CD14-positive monocyte (primary cell): ENCODE measurements at places on chromosomes 11 and 22. TPM values are rescaled to one million over a fixed set of nuclear protein-coding genes. Genes with fewer than 3 reads are reported as not detected.

The MUC2 gene
- polyA plus RNA-seq, result not detected in 2 replicates

The OR52E1 gene
- not detected for polyA plus RNA-seq

The CHRNA10 gene
- 0.73 and 0.89 TPM in 2 replicates for polyA plus RNA-seq

The RAC2 gene
- polyA plus RNA-seq, result 529 TPM

The OR8K1 gene
- not detected for polyA plus RNA-seq

The SYT13 gene
- not detected for polyA plus RNA-seq

- no peaks in the 10 kb centered on the region for H3K4me1 ChIP-seq
- no peak for DNase-seq
- no peak overlapping the region for H3K4me3 ChIP-seq
- no peaks in the 10 kb centered on the region for H3K36me3 ChIP-seq
- H3K27ac ChIP-seq, result no peak overlapping the region
- H3K27me3 ChIP-seq, result no peaks in the 10 kb centered on the region
Measured at GRCh38 chr11:112877581-112877980, 83.6 kb upstream of the NCAM1 start.

DNA sequence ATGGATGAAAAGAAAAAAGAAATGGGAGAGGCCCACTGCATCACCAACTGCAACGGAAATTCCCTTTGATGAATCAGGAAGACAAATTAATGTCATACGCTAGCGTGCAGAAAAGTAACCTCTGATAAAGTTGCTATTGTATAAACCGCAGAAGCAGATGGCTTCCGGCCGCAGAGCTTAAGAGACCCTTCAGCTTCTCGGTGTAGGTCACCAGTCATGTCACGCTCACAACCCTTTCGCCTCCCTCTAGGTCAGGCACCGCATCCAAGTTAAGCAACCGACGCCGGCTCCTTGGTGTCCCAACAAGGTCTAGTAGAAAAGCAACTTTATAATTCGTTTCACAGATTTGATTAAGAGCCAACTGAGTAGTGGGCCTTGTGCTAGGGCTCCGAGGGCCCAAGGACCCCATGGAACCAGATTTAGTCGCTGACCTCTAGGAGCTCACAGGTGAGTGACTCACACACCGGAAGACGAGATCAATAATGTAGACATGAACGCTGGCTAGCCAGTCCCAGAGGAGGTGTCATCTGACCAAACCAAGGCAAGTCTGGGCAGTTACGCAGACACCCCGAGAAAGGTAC lies 1.2 kb upstream of the ZFP91 start:
- H3K4me3 ChIP-seq, result peak overlapping the region; percentile 75
- DNase-seq, result peak; percentile 99
- no peaks in the 10 kb centered on the region for H3K27me3 ChIP-seq

DNA sequence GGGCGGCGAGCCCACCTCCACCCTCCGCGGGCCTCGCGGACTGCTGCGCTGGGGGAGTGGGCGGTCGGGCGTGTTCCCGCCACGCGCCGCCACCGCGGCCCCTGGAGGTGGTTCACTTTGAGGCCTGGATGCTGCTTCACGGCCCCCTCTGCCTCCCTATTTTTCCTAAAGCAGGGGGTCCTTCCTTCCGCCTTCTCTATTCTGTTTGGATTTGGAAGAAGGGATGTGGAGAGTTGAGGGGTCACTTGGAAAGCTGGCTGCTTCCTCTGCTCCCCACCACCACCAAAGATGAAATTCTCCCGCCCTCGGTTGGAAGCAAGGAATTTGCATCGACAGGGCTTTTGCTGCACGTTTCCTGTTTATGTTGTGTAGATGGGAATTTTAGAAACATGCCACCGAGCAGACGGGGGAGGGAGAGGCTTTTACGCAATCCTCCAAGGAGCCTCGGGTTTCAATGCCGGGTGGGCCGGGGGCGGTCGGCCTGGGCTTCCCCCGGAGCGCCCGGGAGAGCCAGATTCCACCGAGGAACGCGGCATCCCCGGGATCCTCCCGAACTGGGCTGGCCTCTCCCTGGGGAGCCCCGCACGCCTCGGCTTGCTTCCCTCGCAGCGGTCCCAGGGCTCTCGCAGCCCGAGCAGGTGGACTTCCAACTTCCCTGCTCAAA lies 403 bp upstream of the SBF2 start:
- peak overlapping the region; percentile 91 for H3K4me3 ChIP-seq
- H3K27me3 ChIP-seq, result no peaks in the 10 kb centered on the region
- H3K27ac ChIP-seq, result peak overlapping the region; percentile 87
- H3K36me3 ChIP-seq, result peaks cover 4% of the 10 kb centered on the region
- DNase-seq, result no peak
- peaks cover 61% of the 10 kb centered on the region for H3K4me1 ChIP-seq

- no peaks in the 10 kb centered on the region for H3K4me1 ChIP-seq
- H3K4me3 ChIP-seq, result no peak overlapping the region
- no peak for DNase-seq
- peaks cover 75% of the 10 kb centered on the region for H3K36me3 ChIP-seq
- H3K27ac ChIP-seq, result no peak overlapping the region
- H3K27me3 ChIP-seq, result no peaks in the 10 kb centered on the region
Measured at GRCh38 chr11:88313441-88313840, 24.1 kb downstream of the CTSC start.
